ENCODE measurements at places on chromosomes 5 and 9.

- no peak for DNase-seq
These were observed 69.6 kb downstream of the IL31RA start for GRCh38 chr5:55920784-55921183.

- DNase-seq, result no peak
These were observed 75.7 kb upstream of the SMARCA2 start for GRCh38 chr9:1939466-1939865.

DNA sequence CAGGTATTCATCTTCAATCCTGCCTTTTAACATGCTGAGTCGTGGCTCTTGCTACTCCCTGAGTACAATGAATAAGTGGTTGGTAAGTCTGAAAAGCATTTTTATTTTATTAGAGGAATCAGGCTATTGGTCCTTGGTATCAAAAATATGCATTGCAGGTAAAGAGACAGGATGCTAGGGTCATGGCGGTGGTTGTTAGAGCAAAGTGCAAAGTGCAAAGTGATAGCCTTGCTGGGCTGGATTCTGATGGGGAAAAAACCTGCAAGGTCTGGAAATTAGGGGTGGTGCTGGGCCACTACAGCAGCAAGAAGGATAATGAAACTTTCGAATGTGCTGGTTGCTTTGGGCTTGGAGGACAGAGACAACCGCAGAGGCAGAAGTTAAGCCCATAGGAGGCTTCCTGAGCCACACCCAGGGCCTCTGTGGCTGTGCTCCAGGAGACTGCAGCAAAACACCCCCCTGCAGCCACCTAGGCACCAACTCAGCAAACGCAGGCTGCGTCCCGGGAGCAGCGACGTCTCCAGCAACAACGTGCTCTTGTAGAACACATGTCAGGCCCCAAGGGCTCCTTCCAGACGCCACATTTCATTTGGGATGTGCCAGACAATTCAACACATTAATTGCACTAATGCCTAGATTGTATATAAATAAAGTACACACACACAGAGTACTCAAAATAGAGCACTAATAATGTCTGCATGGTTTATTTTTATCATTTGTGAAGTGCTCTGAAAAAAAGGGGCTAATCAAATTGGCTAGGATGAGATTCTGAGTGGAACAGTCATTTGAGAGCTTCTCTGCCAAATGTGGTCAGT, 149.8 kb upstream of the RAPGEF1 start:
- no peak for DNase-seq

DNA sequence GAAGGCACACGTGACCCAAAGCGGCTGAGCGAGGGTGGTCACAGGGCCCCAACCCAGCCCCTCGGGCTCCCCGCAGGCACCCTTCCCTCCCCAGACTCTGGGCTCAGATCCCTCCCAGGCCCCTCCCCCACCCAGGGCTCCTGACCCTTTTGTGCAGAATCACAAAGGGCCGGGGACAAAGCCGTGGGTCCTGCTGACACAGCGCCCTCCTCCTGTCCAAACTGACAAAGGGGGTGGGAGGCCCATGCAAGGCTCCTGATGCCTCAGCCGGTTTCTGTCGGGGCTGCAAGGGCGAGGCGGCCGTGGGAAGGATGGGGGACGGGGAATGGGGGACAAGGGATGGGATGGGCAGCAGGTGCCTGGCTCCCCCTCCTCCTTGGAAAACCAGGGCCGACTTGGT, 43.5 kb upstream of the UBAC1 start:
- no peak for DNase-seq

GRCh38 chr5:39100851-39101396, 26.7 kb upstream of the RICTOR start:
- DNase-seq, result no peak

- no peak for DNase-seq
These were observed 394.1 kb upstream of the WWC1 start for GRCh38 chr5:167897371-167897770.

DNA sequence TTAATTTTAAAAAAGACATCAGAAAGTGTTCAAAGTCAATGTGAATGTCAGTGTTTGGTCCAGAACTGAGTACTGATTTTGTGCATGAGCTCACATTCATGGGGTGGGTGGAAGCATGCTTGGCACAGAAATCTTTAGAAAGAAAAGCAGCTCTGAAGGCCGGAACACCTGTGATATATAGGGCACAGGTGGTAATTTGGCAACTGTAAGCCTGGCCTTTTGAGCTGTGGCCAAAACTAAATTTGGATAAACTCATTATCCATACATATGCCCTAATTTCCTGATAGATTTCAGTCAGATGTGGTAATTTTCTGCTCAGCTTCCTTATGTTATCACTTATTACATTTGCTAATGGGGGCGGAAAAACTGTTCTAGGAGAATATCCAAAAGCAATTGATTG, 211.4 kb downstream of the HCN1 start:
- no peak for DNase-seq

- DNase-seq, result no peak
These were observed 352.7 kb downstream of the MLLT3 start for GRCh38 chr9:20269620-20270019.

DNA sequence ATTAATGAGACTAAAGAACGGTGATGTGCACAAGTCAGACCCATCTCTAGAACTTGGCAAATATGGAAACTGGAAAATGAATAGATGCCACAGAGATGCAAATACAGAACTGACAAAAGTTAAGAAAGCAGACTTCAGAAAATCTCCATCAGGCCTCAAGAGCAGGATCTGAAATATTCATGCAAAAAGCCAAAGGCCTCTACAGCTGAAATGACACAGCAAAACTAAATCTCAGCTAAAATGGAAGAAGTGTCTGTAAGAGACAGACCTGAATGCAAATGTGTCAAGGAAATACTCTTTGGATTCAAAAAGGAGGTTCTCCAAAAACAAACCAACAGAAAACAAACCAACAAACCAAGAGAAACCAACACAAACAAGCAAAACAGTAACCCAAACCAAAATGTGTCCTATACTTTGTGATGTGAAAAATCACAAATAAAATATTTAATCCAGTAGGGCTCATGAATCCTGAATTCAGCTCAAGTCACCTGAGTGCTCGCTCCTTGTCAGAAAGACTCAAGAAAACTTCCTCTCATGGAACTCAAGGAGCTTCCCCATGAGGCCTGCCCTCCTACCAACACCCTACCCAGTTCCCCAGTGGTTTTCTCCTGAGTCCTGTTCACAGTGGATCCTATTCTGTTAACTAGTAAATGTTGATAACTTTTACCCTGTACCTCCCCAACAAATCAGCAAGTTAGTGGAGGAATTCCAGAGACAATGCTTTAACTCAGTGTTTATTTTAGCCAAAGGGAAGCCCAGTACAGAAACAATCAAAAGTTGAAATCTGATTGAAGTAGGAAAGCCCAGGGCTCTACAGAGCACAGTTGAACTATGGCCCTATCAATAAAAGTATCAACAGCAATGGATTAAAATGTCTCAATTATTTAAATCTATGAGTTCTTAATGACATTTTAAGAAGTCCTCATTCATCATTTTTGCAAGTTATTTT, 14.6 kb downstream of the MRPS27 start:
- no peak for DNase-seq

- DNase-seq, result no peak
These were observed 117.5 kb downstream of the SLC1A3 start for GRCh38 chr5:36723912-36724311.

DNA sequence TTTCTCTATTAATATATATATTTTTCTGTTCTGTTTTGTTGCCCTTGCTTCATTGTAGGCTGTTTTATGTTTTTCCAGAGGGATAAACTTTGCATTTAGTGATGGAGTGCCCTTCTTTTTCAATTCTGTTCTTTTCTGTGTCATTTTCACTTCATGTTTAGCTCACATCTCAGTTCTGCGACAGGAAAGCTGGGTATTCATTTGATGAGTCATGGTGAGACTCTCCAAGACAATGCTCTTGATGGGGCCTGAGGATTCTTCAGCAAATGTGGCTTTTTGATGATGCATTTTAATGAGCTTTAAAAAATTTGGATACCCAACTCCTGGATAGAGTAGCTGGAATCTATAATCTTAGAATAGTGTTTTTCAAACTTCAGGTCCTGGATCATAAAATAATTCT, 56.5 kb upstream of the SPATA31D4 start:
- no peak for DNase-seq

GRCh38 chr5:35303152-35303551, 72.9 kb upstream of the PRLR start:
- no peak for DNase-seq
